NCI-H187 (cell line): ENCODE measurements at places on chromosomes 2 and 18.

DNA sequence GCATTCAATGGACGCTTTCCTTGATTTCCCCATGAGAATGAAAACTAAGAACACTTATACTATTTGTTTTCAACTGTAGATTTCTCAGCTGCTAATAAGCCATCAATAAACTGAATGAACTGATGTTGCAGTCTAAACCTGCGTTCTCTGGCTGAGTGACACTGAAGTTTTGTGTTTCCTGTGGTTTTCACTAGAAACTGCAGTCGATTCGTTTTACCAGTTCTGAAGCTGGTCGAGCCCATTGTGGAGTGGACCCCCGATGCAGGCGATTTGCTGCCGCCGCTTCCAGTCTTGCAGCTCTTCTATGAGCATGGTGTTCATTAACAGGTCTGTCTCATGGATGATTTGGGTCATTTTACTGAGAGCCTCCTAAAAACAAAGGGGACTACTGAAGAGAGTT is 50.6 kb upstream of the STAT1 start:
- no peak for DNase-seq

DNA sequence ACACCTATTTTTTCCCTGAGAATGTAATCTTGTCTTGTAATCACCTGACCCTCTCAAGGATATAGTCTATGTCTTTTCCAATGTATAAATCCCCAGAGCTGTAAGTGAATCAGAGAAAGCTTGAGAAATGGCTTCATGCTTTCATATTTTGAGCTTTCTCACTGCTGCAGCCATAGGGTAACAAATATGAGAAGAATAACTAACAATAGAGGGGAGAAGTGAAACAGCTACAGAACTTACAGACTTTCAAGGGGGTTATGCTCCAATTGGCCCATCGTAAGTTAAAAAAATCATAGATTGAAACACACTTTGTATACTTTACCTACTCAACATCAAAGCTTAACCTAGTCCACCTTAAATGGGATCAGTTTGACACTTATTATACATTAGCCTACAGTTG is 111.0 kb downstream of the CNTNAP5 start:
- no peak for DNase-seq

DNA sequence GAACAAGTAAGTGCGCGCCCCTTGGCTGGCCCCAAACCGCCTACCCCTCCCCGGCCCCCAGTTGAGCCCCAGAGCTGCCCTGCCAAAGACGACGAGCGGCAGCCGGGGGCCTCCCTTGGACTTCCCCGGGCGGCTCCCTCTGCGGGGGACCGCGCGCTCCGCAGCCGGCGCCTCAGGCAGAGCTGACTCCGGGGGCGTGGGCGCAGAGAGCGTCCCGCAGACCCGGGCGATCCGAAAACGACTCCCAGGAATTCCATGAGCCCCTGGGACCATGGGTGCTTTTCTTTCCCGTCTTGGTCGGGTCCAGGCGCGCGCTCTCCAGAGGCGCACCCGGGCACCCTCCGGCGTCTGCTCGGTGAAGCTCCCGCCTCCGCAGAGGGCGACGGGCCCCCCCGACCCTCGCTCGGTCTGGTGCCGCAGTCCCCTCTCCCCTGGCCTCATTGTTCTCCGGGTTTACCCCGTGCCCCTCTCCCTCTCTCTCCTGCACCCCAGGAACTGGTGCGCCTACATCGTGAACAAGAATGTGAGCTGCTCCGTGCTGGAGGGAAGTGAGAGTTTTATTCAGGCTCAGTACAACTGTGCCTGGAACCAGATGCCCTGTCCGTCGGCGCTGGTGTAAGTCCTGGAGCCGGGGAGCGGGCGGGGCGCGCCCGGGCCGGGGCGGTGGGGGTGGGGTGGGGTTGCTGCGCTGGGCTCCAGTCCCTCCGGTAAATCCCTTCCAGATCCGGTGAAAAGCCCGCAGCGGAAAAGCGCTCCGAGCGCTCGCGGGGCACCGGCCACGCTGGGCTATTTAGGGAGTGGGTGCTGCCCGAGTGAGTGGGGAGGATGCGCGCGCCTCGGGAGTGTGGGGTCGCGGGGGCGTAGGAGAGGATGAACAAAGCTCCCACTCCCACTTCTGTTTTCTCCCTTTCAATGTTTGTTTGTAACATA is 776 bp downstream of the EMILIN2 start:
- no peak for DNase-seq

DNA sequence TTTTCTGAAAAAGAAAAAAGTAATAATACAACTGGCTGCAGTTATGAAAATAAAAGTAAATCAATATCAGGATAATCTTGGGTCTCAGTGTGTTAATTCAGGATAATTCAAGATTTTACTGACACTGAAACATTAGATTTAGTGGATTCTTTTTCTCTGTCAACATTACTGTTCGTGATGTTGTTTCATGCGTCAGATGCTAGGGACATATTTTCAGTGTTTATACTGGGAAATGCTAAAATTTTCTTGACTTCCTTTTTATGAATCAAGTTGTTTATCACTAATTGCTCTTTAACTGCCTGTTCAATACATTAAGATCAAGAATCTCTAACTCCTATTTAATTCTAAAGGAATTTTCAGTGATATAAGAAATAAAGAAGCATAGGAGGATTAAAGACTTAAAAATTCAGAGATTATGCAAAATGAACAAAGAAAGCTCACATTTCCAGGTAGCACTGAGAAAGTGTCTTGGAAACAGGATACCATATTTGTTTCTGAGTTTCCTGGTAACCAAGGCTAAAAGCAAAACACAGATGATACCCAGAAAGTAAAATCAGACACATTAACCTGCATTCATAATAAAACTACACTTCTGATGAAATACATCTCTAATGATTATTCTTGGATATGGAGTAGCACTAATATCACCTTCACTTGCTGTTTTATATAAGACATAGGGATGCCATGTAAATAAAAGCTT is 174.0 kb downstream of the ARL4C start:
- DNase-seq: no peak

DNA sequence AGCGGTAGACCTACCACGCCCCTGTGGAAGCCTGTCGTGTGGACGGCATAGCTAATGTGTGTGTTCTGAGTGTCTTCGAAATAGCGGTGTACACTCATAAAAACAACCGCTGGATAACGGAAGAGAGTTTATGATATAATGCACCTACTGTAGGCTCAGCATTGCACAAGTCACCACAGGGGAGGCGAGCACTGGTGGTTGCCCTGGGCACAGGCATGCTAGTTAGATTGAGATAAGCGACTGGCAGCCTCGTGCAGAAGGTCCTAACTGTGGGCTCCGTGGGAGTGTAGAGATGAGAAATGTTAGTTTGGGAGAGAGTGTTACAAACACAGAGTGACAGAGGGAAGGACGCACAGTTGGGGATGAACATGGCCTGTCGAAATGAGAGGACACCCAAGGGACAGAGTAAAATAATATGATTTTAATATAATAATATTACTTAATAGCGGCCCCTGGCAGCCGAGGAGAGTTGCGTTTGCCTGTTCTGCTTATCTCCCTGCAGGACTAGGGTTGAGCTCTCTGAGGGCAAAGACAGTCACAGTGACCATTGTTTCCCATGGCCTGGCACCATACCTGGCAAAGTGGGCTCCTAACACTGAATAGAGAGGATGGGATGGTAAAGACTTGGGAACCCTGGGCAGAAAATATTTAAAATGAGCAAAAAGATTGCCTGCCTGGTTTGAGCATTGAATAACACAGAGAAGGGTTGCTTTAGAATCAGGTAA is 204.2 kb downstream of the GBX2 start:
- no peak for DNase-seq

- no peak for DNase-seq
Observed at GRCh38 chr2:176484838-176485237, 215.6 kb downstream of the MTX2 start.

DNA sequence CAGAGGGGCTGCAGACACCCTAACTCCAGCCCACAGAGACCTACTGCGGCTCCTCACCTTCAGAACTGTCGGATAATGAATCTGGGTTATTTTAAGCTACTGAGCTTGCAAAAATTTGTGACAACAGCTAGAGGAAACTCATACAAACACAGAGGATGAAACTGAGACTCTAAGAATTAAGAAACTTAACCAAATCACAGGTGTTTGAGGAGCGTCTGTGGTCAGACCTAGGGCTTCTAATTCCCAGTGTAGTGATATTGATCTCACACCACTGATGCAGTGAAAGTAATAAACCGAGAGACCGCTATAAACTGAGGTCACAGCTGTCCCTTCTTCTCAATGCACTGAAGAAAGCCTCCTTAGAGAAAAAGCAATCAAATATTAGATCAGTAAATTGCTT is 110.1 kb downstream of the RGPD3 start:
- DNase-seq: no peak

GRCh38 chr2:39632876-39633275 is 32.8 kb upstream of the TMEM178A start:
- DNase-seq: no peak

DNA sequence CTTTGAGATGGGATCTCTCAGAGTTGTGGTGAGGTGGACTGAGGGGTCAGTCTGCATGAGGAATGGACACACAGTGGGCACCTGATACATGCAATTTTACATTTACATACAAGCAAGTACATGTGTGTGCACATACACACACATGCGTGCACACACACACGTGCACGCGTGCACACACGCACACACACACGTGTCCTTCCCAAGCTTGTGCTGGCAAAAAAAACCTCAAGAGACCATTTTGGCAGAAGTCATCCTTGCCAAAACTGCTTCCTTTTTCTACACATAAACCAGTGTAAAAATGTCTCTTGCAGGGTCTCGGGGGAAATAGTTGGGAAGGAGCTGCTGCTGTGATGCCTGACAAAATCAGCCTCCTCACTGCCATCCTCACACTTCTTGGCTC is 279.5 kb upstream of the POU3F3 start:
- DNase-seq: no peak

DNA sequence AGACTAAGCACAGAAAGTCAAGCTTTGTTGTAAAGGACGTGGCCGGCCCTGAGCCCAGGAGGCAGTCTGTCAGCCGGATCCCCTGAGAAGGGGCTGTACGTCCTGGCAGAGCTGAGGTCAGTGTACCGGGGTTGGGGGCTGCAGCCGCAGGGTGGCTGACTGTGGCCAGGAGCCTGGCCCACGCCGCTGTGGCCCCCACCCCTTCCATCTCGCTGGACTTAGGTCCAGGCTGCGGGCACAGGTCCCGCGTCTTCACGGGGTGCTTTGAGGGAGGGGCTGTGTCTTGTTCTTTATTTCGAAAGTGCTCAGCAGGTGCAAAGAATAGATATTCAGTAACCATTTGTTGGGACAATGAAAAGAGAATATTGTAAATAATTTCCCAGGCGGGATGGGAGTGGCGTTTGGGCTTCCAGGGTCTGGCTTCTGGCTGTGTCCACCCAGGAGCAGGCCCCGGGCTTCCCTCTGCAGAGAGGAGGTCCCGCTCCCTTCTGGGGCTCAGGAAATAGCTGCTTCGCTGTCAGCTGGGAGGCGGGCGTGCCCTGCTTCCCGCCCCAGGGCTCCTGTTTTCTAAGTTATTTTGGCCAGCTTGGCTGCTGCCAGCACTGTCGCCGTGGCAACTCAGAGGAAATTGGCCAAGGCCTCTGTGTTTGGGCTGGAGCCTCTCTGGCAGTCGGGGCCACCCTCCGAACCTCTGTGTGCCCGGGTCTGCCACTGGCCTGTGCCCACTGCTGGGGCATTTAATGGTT is 7.4 kb downstream of the NFATC1 start:
- no peak for DNase-seq

DNA sequence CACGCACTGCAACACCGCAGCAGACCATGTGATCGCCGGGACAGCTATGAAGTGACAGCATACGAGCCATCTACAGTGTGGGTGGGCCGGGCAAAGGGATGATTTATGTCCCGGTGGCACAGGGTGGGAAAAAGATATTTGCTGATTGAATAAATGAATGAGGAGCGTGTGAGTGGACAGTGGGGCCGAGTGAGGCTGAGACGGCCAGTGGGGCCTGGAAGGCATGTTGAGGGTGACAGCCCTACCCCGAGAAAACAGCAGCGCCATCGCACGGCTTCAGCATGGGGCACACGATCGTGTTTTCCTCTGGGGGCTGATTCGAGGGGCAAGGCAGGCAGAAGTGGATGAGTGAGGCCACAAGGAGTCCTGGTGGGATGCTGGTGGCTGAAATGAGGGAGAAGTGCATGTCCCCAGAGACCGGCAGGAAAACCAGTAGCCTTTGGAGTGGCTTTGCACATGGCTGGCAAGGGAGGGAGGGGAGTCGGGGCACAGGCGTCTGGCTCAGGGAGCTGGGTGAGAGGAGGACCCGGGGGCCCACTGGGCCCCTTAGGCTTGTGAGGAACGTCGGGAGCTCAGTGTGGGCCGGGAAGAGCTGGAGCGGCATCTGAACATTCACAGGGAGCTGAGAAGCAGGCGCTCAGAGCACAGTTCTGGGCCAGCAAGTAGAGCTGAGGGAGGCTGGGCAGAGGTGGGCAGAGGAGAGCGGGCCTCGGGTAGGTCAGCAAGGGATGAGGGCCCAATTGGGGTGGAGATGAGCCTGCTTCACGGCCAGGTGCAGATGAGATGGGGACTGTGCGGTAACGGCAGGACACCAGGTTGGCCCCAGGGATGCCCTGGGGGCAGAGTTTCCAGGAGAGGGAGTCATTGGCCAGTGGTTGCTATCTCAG is 32.1 kb upstream of the MAL start:
- no peak for DNase-seq
